ENCODE measurements at places on chromosomes 1 and 21.

- no peak for DNase-seq
Observed at GRCh38 chr1:66546047-66546810, 12.3 kb downstream of the SGIP1 start.

- DNase-seq = peak; percentile 38
Observed at GRCh38 chr1:245888809-245889208, 618.3 kb downstream of the SMYD3 start.

GRCh38 chr1:85494904-85495266, 29.9 kb upstream of the DDAH1 start:
- DNase-seq = no peak

GRCh38 chr1:212987702-212988322, 27.9 kb downstream of the ANGEL2 start:
- DNase-seq = no peak

DNA sequence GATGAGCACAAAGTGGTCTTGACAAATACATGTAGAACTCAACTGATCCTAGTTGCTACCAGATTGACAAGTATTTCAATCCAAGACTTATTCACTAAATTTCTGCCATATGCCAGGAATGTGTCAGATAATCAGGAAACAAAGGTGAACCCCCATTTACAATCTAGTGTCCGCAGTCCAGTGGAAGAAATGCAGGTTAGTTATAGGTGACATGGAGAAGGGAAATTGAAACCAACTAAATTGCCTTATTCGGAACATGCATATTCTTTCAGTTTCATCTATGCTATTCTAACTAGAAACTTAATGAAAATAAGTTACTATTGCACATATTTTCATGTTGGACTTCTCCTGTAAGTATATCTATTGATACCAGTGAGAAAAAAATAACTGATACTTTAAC, 209.4 kb downstream of the COL24A1 start:
- no peak for DNase-seq

GRCh38 chr1:1758059-1758621, 20.1 kb downstream of the NADK start:
- DNase-seq = no peak

DNA sequence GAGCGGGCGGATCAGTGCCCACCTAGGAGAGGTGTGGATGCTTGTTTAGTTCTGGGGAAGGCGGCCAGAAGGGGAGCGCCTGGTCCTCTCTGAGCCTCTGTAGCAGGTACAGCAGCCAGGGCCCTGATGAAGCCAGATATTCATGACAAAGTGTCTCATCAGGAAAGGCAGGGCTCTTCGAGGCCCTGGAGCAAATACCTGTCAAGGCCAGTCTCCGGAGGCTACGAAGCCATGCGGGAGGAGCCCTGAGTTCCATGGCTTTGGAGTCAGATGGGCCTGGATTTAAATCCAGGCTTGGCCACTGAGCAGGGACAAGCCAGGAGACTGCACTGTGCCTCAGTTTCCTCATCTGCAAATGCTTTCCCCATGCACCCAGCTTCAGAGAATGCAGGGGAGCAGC, 25.4 kb upstream of the GPR153 start:
- no peak for DNase-seq

GRCh38 chr1:160971618-160972056, 17.0 kb upstream of the ITLN2 start:
- DNase-seq = no peak

GRCh38 chr1:228120857-228121489, 11.9 kb upstream of the MRPL55 start:
- no peak for DNase-seq

DNA sequence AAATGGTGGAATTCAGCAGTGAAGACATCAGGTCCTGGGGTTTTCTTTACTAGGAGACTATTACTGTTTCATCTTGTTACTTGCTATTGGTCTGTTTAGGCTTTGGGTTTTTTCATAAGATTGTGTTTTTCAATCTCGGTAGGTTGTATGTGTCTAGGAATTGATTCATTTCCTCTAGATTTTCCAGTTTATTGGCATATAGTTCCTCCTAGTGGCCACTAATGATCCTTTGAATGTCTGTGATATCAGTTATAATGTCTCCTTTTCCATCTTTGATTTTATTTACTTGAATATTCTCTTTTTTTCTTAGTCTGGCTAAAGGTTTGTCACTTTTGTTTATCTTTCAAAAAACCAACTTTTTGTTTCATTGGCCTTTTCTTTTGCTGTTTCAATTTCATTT, 233.0 kb downstream of the RWDD3 start:
- DNase-seq = no peak

Measured in CD4-positive, alpha-beta T cell treated with Interleukin-4 for 4 hours (primary cell).